Mesangial cell (primary cell): ENCODE measurements at places on chromosomes 12 and 14. TPM values are rescaled to one million over a fixed set of nuclear protein-coding genes. Genes with fewer than 3 reads are reported as not detected.

Gene MUCL1
- not detected in 2 replicates for total RNA-seq

Gene GUCY2C
- total RNA-seq: under 0.01 TPM in 1 of 2 replicates, not detected in the other

Gene P2RX7
- 0.13 and 0.16 TPM in 2 replicates for total RNA-seq

Gene ASIC1
- 2.6 and 4.8 TPM in 2 replicates for total RNA-seq

Gene RNFT2
- 6.2 and 7.5 TPM in 2 replicates for total RNA-seq

Gene CNTN1
- 2.4 and 2.7 TPM in 2 replicates for total RNA-seq

Gene PPP1R3E
- 0.98 and 3.2 TPM in 2 replicates for total RNA-seq

Gene PTMS
- 115 and 146 TPM in 2 replicates for total RNA-seq

Gene ZBTB42
- total RNA-seq: 2.8 and 12.7 TPM in 2 replicates

Gene WNT5B
- total RNA-seq: 29.7 and 60.8 TPM in 2 replicates

Gene SPX
- total RNA-seq: 3.3 and 6.5 TPM in 2 replicates

Gene LGR5
- total RNA-seq: not detected in 2 replicates

Gene GPRC5D
- total RNA-seq: 0.13 TPM in 1 of 2 replicates, not detected in the other
